CD4-positive, alpha-beta T cell treated with Interleukin-6 at 100 ng/mL for 8 hours (primary cell): ENCODE measurements at places on chromosomes 12 and 14.

DNA sequence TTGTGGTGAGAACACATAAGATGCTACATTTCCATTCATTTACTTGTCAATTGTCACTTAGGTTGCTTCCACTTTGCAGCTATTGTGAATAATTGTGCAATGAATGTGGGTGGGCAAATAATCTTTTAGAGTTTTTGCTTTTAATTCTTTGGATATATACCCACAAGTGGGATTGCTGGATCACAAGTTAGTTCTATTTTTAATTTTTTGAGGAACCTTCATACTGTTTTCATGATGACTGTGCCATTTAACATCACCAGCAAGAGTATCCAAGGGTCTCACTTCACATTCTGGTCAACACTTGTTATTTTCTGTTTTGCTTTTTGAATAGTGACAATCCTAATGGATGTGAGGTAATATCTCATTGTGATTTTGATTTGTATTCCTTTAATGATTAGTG, 10.5 kb downstream of the CLEC6A start:
- DNase-seq, result no peak

- no peak for DNase-seq
These were observed 32.1 kb downstream of the GPHN start for GRCh38 chr14:66540038-66540437.

GRCh38 chr14:23722675-23723074, 86.5 kb downstream of the DHRS2 start:
- DNase-seq, result no peak

DNA sequence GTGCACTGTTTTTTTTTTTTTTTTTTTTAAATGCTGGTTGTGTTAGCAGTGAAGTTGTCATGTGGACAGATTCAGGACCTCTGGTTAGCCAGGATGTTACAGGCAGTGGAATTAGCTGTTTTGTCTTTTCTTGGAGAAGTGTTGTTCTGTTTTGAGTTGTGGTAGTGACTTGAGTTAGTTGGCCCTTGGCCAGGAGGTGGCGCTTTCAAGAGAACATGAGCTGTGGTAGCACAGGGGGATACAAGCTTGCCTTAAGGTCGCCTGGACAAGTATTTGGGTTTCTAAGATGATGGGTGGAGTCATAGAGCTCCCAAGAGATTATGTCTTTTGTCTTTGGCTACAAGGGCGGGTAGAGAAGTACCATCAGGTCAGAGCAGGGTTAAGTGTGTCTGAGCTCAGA, 33.3 kb upstream of the CCDC198 start:
- no peak for DNase-seq
